ENCODE measurements at places on chromosomes 1 and 21.

DNA sequence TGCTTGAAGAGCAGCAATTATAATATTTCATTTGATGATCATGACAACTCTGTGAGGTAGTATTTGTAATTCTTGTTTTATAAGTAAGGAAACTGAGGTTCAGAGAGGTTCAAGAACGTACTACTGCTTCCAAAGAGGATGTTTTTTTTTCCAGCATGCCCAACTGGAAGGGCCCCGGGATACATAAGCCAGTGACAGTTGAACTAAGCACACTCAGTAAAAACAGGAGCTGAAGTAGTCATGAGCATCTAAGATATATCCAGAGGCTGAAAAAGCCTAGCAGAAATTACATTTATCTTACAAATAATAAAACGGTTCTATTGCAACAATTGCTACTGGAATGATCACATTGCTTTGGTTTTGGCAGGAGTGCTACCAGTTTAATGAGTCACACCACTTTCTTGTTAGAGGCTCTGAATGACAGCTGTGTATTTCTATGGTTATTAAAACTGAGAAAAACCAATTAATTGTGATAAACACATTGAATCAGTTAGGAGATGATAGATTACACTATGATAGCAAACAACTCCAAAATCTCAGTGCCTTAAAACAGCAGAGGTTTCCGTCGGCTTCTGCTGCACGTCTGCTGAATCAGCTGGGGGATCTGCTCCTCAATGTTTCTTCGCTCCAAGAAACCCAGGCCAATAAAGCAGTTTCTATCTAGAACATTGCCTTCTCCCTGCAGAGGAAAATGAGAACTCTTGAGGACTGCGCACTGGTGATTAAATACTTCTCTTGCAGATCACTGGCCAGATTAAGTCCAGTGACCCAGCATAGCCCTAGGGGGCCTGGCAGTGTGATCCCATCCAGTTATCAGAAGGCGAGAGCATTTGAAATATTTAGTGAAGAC lies 522.7 kb downstream of the PLPP3 start:
- no peak for DNase-seq

GRCh38 chr1:246837418-246838117 lies 94.2 kb downstream of the AHCTF1 start:
- peak; percentile 16 for DNase-seq

GRCh38 chr1:234840253-234840652 lies 230.3 kb upstream of the IRF2BP2 start:
- no peak for DNase-seq

DNA sequence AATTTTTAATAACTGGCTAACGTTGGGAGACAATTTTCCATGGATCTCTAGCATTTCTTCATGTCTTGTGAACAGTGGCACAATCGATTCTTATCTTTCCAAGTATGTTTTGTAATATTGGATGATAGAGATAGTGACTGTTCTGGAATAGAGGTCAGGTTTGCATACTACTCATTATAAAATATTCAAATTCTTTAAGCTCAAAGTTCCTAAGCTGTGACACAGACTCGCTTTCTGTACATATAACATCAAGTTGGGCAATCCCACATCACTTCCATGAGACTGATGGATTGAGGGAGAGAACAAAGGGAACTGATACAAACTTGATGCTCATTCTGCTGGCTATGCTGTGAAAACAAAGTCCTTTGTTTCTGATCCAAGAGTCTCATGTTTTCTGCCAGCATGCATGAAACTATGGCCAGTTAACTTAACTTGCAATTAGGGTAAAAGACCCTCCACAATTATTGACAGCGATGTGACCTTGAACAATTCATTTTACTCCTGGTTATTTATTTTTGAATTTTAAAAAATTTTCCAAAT lies 392.4 kb downstream of the TTLL7 start:
- DNase-seq = no peak

DNA sequence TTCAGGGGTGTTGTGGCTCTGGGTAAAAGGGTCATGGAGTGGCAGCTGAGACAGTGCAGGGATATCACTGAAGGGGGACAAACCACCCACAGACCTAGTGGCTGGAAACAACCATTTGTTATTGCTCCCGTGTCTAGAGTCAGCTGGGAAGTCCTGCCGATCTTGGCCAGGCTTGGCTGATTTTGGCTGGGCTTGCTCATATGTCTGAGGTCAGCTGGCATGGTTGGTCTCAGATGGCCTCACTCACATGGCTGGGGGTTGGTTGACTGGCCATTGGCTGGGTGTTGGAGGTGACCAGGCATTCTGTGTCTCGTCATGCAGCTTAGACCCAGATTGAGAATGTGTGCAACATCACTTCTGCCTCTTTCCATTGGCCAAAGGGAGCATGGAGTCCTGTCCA lies 203.8 kb upstream of the POU3F1 start:
- no peak for DNase-seq

GRCh38 chr1:224331326-224331725 lies 1.4 kb upstream of the NVL start:
- DNase-seq = no peak
